ENCODE measurements at places on chromosomes 12 and 14.

DNA sequence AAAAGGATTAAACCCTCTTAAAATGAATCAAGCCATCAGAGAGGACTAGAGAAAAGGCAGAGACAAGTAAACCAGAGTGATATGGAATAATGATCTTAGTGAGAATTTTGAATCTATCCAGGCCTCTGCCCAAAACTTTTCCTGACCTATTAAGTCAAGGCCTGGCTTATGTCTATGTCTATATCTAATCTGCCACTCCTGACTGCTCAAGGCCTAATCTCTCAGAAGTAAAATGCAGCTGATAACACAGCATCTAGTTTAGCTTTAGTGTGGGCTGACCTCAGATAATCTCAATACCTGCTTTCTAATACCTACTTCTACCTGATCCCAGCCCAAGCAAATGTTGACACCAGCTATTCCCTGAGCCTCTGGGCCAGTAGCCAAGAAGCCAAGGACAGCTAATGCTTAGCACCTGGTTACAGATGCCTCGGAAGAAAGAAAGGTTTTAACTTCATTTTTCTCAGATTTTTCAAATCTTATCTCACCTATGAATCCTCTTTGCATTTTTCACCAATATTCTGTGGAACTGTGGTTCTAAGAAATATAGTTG lies 1472.5 kb upstream of the SEL1L start:
- DNase-seq = no peak

- no peak for DNase-seq
Measured at GRCh38 chr14:33377596-33378390, 439.1 kb downstream of the NPAS3 start.

DNA sequence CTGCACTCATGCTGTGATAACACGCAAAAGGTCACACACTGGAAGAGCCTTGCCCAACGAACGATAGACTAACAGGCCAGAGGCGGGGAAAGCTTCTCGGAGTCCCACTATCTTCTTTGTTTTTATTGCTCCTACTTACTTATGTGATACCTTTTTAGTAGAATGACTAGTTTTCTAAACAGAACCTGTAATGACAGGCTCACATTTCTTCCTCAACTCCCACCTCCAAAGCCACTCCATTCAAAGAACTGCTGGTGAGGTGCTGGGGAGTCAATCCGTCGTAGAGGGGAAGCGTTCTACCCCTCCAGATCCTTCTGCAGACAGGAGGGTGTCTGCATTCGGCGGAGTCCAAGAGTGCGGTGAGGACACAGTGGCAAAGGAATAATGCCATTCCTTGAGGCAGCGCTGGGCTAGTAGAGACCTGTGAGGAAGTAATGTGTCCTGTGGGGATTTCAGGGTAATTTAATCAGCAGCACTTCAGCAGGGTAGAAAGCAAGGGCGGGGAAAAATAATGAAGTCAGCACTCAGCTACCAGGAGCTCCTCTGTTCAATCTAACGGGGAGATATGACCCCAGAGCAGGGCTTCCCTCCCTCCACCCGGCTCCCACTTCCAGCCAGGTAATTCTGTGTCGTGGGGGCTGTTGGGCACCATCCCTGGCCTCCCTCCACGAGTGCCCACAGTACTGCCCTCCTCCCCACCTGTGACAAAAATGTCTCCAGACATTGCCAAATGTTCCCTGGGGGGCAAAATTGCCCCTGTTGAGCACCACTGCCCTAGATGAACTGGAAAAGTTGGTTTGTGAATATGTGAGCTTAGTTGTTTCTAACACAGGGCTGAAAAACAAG lies 25.2 kb downstream of the SPRING1 start:
- no peak for DNase-seq

DNA sequence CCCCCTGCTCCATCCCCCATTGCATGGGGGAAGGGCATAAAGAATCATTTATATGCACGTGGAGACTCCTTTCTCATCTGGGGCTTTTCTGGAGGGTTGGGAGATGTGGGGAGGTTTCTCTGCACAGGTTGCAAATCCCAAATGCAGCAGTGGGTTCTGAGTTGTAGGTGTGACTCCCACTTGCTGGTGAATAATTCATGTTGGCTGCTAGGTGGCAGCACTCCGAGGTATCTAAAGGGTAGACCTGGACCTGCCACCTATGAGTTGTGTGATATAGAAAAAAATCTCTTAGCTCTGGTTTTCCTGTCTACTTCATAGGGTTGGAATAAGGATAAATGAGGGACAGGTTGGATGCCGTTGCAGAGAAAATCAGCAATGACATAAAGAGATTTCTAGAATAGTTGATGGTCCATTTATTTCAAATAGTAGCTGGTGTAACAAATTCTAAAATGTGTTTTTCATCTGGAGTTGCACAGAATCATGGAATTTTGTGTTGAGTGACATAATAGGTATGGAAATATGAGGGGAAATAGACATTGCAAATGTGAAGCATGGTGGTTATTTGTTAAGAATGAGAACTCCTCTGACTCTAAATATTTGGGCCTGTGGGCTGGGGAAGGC lies 4.6 kb downstream of the MARCHF9 start:
- no peak for DNase-seq

- no peak for DNase-seq
Measured at GRCh38 chr12:5480218-5480937, 48.5 kb downstream of the NTF3 start.

- DNase-seq = no peak
Measured at GRCh38 chr14:103908580-103908979, 19.7 kb upstream of the TDRD9 start.

- no peak for DNase-seq
Measured at GRCh38 chr12:114403011-114403689, 2.8 kb downstream of the TBX5 start.

DNA sequence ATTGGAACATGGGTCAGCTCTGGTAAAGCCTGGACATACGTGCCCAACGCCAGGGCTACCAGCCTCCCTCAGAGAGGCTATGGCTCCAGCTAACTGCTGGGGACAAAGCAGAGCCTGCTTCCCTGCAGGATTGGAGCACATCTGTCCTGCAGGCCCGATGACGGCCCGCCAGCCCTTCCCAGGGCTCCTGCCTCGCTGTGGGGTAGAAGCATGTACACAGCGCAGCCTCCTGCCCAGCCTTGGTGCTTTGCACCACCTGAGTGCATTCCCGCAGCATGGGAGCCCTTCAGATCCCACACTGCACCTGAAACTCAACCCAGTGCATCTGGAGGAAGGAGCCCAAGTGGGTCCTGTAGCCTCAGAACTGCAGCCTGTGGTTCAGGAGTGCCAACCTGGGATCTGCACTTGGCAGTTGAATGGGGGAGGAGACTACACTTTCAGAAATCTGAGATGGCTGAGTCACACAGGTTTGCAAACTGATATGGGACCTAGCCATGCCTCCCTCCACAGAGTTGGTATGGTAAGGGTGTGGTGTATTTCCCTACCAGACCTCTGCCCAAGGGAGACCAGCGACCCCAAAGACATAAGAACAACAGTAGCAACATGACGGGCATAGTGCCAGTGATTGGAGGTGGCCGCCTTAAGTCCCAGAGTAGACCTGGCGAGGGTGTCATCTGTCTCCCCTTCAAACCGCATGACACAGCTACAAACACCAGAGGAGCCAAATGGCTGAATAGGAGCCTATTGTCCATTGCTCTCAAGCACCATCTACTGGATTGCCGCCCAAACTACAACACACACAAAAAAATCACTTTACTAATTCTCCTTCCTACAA lies 273.9 kb upstream of the MIS18BP1 start:
- DNase-seq = no peak

DNA sequence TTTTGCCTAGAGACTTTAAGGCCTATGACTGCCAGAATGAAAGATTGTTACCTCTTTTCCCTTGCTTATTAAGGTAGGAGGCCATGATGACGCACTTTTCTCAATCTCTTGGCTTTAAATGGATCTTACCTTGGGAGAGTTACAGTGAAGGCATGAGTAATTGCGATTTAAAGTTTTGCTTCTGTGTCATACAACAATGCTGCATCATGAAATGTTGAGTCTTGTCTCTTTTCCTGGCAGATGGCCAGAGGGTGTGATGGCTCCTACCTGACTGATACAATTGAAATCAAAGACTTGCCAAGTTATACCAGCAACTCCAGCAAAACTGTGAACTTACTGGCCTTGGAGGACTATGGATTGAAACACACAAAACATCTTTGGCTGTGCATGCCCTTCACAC lies 17.2 kb upstream of the LRRK2 start:
- DNase-seq = no peak

GRCh38 chr12:67367843-67368242 lies 98.7 kb downstream of the CAND1 start:
- no peak for DNase-seq

GRCh38 chr12:23831739-23832138 lies 117.7 kb downstream of the SOX5 start:
- DNase-seq = no peak

GRCh38 chr12:85036733-85037132 lies 582 bp downstream of the LRRIQ1 start:
- no peak for DNase-seq

DNA sequence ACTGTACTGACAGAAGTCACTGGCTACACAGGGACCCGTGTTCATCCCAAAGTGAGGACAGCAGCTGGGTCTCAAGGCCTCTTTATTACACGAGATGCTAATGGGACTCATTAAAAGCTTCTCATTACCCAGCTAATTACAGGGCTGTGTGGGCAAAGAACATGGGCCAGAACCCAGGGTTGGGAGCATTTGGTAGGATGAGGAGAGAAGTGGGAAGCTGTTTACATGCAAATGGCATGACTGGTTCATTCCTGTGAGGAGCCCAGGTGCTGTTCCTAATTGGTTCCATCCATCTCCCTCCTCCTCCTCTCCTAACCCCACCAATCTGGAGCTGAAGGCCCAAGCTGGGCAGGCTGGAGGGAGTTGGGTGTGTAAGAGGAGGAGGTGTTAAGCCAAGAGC lies 8.9 kb upstream of the TAC3 start:
- DNase-seq = no peak

DNA sequence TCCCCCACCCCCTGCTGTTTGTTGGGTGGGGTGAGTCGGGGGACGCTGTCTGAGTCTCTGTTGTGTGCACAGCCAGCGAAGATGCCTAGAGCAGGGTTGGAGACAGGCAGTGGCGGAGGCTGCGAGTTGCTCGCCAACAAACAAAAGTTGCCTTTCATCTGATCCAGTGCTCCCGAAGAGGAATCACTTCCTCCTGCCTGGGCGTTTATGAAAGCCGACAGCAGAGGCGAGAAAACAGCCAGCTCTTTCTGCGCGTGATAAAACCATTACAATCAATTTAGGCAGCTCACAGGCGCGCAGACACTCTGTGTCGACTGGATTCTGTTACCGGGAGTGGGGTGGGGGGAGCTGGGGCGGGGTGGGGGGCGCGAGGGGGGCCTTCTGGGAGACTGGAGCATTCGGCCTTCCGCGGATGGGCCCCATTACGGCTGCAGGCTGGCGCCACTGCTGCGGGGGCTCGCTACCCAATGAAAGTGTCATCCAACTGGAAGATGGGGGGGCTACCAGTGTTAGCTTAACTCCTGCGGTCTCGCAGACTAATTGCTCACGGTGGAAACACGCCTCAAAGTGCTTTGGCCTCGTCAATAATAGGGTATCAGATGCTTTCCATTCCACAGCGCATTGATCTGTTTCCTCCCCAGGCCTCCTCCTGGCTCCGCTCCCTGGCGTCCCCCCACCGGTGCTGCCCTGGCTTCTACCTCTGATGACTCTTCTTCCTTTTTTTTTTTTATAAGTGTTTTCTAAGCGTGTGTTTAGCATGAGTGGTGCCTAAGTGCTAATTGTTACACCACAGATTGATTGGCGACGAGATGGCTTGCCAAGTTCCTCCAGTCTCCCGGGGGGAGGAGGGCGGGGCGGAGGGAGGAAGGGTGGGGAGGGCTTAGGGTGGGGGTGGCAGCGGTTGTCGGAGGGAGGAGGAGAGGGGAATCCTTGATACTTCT lies 678.4 kb downstream of the MED13L start:
- no peak for DNase-seq

- DNase-seq = no peak
Measured at GRCh38 chr12:64232196-64232595, 10.1 kb upstream of the KICS2 start.

GRCh38 chr12:14892726-14893505 lies 7.3 kb upstream of the MGP start:
- DNase-seq = no peak

GRCh38 chr12:56266693-56267442 lies at the start of gene COQ10A:
COQ10A (plus strand) TSS chr12:56266942; CDS start chr12:56267119, 177 bp downstream.
- peak; percentile 45 for DNase-seq

DNA sequence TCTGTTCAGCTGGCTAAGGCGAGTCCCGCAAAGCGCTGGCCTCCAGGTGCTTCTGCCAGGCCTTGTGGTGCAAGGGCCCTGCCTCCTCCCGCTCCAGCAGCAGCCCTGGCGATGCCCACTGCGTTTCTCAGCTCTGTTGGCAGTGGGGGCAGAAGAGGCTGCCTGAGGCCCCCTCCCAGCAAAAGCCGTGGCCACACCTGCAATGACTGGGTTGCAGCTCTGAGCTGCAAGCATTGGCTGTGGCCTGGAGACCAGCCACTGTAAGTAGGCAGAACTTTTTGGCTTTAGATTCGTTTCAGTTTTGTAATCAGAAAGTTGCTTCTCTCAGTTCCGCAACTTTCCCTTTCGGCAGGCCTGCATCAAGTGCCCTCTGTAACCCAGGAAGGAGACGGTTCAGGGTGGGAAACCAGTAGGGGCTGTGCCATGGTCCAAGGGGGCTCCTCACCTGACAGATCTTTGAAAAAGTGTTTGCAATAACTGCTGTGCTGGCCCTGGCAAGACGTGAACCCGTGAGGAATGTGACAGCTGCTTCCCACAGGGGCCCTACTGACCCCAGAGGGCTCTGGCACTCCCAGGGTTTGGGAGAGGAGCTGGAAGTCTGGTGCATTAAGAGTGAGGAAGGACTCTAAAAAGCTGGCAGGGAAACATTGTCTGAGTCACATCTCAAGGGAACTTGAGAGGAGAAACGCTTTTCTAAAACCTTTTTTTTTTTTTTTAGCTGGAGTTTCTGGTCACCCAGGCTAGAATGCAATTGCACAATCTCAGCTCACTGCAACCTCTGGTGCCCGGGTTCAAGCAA lies 54.5 kb upstream of the MAX start:
- no peak for DNase-seq

- DNase-seq = no peak
Measured at GRCh38 chr12:11661491-11662089, 12.1 kb downstream of the ETV6 start.

DNA sequence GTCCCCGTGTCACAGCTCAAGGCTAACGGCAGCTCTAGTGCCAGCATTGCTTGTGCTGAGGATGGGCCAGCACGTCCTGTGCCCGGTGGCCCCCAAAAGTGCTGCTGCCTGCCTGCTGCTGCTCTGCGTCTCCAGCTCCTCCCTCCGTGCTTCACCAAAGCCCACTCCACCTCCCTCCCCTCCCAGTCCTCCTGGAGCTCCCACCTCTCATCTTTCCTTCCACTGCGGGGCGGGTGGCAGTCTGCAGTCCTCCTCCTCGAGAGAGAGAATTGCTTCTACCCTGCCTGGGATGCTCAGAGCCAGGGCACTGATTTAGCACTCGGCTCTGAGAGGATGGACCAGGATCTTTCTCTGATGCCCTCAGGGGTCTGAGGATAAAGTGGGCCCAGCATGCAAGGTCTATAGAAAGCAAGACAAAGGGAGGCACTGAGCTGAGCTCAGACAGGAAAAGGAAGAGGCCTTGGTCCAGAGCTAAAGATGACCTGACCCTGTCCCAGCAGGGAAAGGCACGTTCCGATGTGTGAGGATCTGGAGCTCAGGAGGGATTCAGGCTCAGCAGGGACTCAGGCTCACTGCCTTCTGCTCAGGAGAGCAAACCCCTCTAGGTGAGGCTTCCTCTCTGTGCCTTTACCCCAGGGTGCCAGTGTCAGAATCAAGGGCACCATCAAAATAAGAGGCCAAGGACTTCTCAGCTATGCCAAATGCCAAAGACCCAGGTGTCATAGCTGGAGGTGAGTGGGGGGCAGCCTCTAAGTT lies 113.1 kb upstream of the FKBP4 start:
- no peak for DNase-seq
